ENCODE measurements at places on chromosomes 7 and 10.

DNA sequence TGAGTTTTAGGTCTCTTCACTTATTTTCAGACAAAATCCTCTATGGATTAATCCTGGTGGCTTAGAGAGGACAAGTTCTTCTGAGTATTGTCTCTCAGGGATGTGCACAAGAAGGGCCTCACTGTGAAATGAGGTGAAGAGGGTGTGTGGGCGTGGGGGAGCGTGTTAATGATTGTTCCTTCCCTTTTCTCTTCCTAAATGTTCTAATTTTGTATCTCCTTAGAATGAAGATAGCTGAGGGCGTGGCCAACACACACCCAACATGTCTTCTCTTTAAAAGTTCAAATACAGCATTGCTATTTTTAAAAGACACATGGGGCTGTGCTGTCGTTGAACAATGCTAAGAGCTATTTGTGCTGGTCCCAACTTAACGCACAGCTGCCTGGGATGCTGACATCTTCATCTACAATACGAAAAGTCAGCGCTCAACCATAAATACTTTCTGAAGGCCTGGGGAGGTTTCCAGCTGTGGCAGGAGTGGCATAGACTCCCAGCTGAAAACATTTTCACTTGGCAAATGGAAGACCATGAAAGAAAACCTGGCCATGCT lies 135.9 kb downstream of the JCAD start:
- DNase-seq, result no peak

DNA sequence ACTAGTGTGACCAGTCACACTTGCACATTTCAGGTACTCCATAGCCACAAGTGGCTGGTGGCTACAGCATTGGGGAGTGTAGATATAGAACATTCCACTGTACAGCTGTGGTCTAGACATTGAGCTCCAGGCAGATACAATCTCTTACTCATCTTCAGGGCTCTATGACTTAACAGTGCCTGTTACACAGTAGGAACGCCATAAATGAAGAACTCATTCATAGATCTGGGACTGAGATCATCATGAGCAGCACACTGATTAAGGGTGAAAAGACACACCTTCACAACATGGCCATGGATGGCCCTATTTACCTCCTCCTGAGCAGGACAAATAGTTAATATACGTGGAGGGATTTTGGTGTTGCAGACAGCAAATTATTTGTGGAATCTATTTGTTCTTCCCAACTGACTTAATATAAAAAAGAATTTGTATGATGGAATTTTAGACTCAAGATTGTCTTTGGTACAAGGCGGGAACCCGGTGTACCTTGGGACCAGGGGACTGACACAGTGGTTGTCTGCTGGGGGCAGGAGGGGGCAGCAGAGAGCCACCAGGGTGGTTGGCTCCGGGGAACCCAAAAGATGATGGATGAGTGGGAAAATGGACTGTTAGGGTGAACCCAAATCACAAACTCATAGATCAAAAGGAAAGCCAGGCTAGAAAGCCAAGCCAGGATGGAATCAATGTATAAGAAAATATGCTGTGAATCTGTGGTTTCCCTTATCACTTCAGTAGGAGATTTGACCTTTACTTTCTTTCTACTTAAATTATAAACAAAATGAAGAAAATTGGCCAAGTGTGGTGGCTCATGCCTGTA lies 24.3 kb upstream of the CPA2 start:
- no peak for DNase-seq

- no peak for DNase-seq
Observed at GRCh38 chr7:40371806-40372440, 237.1 kb downstream of the SUGCT start.

DNA sequence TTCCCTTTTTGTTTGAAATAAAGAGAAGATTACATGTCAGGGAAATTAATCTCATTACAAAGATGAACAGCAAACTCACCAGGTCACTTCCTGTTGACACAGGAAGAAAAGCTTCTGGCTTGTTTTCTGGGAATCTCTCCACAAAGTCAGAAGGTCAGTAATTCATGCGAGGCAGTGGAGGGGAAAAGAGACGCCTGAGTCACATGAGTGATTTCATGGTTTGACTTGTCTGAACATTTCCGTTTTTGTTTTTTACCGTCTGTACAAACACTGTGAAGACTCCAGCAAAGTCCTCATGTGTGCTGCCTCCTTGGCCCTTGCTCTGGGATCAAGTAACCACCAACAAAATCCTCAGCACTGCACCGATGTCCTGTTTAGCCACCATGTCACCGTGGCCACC lies 2.5 kb upstream of the HABP2 start:
- DNase-seq, result no peak

- DNase-seq, result no peak
Observed at GRCh38 chr7:107998150-107998549, 4.8 kb downstream of the LAMB1 start.

DNA sequence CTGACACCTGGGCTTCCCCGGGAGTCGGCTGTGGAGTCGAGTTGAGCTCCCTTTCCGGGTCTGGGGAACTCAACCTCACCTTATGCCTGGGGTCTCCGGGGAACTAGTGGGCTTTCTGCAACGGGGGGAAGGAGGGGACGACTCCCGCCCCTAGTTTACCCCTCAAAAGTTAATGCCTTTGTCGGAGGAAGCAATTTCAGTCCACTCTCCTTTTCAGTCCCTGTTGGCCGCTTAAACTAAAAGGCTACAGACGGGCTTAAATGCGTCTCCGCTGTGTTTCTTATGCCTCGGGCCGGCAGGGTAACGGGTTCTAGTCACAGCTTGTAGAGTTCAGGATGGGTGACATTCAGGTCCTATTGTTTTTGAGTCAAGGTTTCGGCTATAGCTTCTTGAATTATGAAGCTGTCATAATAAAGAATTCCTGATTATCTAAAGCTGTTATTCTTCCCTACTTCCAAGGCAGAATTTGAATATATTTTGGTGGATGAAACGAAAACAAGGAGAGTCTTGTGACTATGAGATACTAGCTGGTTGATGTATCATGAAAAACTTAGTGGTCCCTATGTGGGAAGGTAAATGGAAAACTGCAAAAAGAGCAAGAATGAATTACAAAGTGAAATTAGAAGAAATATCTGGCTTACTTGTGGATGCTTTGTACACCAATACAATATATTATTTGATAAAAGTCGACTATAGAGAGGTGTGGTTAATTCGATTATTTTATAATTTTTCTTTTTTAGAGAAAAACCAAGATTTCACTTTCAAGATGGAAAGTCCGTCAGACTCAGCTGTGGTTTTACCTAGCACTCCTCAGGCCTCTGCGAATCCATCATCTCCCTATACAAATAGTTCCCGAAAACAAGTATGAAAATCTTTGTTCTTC lies 495 bp downstream of the SFR1 start:
- DNase-seq, result no peak

DNA sequence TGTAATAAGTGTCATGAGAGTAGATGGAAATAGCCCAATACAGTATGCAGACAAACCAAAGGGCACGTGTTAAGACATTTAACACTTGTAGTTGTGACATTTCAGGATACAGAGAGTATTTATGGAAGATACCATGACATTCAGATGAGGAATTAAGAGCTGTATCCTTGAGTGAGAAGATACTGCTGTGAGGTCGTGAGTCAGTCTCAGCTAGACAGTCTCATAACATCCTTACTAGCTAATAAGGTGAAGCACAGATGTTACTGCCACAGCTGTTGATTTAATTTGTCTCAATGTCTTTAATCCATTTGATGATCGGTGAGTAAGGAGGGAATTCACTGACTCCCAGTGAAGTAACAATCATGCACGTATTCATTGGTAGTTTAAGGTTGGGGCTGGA lies 288.0 kb upstream of the AKR1E2 start:
- DNase-seq, result no peak

DNA sequence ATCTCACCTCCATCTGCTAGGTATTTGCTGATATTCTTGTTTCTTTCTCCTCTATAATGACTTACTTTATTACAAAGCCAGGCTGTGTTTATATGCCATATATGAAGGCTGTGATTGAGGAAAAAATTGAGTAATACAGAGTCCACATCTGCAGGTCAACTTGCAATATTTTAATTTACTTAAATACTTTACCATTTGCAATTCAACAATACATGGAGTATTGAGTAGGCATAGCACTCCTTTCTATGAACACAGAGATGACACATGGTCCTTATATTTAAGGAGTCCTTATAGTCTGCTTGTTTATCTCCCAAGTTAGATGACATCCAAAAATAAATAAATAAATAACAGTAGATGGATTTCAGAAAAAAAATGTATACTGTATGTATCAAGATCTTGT lies 96.4 kb downstream of the LRRC18 start:
- no peak for DNase-seq

GRCh38 chr10:128220021-128220420 lies 93.8 kb upstream of the MKI67 start:
- no peak for DNase-seq

GRCh38 chr7:12031186-12031585 lies 179.9 kb upstream of the TMEM106B start:
- DNase-seq, result no peak

DNA sequence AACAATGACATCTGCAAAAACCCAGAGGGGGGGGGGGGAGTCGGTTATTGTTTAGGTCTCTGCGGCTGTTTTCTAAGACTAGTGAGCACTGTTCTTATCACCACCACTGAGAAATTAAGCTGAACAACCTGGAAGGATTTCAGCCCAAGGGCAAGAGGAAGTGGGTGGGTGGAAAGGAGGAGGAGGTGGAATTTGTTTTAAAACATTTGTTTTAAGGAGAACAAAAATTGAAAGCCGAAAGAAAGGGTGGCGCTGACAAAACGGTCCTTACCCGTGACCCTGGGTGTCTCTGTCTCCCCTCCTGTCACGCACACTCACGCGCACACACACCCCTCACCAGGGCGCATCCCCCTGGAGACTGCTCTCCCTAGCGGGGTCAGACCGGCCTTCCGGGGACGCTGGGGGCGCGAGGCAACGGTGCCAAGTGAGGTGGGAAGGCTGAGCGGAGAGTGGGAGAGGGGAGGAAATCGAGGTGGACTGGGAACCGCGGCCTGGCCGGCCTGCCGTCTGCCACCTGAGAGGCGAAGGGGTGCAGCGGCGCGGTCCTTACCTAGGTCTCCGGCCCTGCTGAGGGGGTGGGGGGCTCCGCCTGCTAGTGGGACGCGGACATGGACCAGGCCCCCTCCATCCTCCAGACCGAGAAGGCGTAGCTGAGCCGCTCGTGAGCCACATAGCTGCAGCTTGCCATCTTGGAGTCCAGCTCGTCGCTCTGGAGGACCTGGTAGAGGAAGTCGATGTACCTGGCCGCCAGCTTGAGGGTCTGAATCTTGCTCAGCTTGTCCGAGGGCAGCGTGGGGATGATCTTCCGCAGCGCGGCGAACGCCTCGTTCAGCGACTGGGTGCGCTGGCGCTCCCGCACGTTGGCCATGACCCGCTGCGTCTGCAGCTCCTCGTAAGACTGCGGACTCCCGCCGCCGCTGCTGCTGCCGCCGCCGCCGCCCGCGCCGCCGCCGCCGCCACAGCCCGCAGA lies 1.0 kb downstream of the TWIST1 start:
- DNase-seq, result no peak

DNA sequence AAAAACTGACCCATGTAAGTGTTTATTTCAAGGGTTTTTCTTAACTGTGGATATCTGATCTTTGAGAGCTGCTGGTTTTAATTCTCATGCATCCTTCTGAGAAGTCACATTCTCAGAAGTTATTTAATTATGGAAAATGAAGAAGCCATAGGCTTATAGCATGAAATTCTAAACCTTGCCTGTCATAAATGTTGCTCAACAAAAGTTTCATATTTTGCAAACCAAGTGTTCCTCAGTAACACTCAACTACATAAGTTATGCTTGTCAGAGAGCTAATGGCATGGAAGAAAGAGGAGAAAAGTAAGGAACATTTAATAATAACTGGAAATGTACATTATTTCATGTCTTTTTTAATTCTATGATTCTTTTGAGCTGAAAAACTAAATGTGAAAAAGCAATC lies 78.6 kb upstream of the MPP7 start:
- DNase-seq, result no peak

GRCh38 chr7:27166531-27167505 lies 1.5 kb upstream of the HOXA9 start:
- no peak for DNase-seq

DNA sequence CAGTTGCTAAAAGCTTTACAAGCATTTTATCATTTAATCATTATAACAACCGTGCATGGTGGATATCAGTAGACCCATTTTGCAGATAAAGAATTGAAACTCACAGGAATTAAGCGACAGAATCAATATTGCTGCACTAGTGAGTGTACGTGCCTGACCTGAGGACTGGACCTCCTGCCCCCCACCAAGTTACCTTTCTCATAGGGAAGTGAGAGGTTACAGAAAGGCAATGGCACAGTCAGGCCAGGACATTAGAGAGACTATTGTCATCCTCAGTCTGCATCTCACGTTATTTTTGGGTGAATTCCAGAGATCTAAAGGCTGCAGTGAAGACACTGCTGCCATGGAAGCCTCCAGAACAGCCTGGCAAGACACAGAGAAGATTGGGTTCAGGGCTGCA lies 80.9 kb downstream of the WDFY4 start:
- no peak for DNase-seq

DNA sequence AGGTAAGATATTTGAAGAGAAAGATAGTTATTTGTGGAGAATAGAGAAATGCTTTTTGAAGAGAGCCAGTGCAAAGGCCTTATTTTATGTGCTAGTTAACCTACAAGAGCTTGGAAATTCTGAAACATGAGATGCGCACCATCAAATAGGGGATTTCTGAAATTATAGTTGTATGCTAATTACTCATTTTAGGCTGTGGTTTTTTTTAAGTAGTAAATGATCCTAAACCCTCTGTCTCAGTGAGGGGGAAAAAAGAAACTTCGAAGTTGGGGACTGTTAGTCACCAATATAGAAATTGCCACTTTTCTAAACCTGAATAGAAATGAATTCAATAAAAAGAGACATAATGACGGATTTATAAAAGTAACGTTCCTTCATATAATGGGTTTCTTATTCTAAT lies 119.3 kb upstream of the MDFIC start:
- no peak for DNase-seq

- DNase-seq, result no peak
Observed at GRCh38 chr7:5437987-5438386, 14.4 kb upstream of the TNRC18 start.

DNA sequence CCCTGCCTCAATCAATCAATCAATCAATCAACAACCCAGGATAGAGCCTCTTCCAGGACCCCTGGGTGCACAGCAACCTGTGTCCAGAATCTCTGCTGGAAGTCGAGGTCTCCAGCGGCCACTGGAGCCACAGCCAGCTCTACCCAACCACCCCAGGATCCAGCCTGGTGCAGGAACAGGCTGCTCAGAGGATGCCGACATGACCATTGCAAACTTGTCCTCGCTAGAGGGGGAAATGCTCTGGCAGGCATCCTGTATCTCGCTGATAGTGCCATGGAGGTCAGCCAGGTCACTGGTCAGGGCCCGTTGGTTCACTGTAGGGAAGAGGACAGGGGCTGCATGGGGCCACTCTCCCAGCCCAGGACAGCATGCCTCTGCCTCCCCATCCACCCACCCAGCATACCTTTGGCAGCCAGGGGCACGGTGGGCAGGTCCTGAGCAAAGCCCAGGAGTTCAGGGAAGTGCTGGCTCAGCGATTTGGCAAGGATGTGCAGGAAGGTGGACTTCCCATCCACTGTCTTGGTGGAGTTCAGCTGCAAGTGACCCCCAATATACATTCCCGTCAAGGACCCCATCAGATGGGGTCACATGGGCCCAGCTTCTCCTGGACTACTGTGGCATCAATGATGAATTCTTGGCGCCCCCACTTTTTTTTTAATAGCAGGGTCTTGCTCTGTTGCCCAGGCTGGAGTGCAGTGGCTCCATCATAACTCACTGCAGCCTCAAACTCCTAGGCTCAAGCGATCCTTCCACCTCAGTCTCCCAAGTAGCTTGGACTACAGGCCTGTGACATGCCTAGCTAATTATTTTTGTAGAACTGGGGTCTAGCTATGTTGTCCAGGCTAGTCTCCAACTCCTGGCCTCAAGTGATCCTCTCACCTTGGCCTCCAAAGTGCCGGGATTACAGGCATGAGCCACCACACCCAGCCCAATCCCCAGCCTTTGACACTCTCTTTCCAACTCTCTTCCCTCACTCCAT lies 49.4 kb downstream of the GRID2IP start:
- DNase-seq, result no peak

All from AG09309 (cell line).